SW 1271 (cell line): ENCODE measurements at places on chromosomes 2 and 18.

DNA sequence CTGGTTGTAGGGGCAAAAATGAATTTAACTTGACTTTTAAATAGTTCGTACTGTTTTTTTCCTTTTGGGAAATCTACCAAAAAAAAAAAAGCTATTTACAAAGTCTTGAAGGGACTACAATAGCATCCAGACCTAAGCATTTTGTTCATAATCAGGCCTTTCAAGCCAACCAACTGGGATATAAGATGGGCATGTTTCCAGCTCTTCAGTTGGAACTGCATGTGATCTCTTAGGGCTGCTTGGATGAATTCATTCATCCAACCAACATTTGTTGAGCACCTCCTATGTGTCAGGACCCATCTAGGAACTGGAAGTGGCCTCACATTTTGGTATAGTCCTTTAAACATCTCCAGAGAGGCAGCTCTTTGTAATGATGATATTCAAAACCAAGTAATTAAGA is 98.6 kb downstream of the AAK1 start:
- no peak for DNase-seq

DNA sequence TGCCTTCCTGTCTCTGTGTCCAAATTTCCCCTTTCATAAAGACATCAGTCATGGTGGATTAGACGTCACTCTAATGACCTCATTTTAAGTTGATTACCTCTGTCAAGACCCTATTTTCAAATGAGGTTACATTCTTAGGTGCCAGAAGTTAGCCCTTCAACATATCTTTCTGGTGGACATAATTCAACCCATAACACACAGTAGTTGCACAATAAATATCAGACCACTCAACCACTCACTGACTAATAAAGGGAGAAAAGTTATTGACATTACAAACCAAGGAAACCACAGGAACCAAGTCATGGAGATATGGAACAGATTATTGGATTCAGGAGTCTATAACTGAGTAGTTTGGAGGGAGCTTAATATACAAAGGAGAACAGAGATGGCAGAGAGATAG is 377.4 kb upstream of the ACVR2A start:
- no peak for DNase-seq

GRCh38 chr2:143617803-143618415 is 488.7 kb downstream of the ARHGAP15 start:
- no peak for DNase-seq

DNA sequence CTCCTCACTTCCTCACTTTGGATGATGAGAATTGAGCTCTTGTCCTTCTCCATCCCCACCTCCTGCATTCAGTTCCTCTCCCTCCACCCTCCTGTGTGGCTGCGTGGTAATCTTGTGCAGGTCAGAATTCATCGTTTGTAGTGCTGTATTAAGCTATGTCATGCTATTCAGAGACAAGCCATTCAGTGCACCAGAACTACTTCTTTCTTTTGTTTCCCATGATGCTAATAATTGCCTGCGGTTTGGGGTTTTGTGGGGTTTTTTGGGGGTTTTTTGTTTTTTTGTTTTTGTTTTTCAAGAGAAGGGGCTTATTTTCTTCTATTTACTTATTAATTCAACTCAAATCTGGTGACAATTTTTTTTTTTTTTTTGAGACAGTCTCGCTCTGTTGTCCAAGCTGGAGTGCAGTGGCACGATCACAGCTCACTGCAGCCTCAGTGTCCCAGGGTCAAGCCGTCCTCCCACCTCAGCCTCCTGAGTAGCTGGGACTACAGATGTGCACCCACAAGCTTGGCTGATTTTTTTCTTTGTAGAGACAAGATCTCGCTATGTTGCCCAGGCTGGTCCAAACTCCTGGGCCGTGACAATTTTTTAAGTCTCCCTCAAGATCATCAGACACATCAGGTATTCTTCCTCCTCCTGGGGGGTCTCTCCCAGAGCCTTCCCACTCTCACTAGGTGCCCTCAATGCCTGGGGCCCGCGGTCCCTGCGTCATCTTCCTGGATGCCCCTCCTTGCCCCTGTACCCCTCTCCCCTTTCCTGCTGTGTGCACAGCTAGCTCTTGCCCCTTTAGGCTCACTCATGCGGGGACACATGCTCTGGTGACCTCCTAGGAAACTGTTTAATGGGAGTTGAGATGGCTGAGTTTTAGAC is 37.8 kb downstream of the MAL start:
- DNase-seq = no peak

GRCh38 chr2:193103064-193103463 is 908.3 kb upstream of the TMEFF2 start:
- DNase-seq = no peak
